Breast epithelium (tissue), 4 donors: ENCODE measurements at places on chromosomes 12 and 14.

DNA sequence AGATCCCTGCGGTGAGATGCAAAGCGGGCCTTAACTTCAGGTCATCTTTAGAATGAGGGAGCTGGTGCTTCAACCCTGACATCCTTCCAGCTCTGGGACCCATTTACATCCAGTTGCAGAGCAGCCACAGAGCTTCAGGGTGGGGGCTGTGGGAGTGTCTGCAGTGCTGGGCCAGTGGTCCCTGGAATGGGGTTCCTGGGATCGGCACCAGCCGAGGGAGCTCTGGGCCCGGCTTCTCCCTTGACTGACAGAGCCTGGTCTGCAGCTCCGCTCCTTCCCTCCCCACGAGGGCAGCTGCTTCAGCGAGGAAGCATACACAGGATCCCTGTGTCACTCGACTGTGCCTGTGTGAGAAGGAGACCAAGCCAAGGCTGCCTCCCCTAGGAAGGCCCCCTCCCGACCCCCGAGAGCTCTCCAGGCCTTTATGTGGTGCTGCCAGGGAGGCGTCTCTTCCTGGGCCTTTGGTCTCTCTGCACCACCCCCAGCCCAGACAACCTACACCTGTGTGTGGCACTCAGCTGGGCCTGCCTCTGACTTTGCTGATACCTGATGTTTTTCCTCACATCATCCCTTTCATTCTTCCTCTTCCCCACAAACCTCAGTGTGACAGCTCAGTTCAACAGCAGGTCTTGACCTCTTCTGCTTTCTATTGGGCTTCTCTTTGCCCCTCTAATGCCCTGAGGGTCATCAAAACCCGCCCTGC, 48.1 kb upstream of the RIN3 start:
- no peaks in the 10 kb centered on the region for H3K36me3 ChIP-seq
- no peaks in the 10 kb centered on the region for H3K4me1 ChIP-seq
- H3K27me3 ChIP-seq = no peaks in the 10 kb centered on the region
- DNase-seq = no peak
- H3K4me3 ChIP-seq = no peak overlapping the region

- no peak overlapping the region for H3K4me3 ChIP-seq
- no peaks in the 10 kb centered on the region for H3K27me3 ChIP-seq
- no peaks in the 10 kb centered on the region for H3K36me3 ChIP-seq
- H3K27ac ChIP-seq = no peak overlapping the region
- H3K4me1 ChIP-seq = no peaks in the 10 kb centered on the region
These were observed 14.4 kb upstream of the OR11G2 start for GRCh38 chr14:20176330-20176729.

DNA sequence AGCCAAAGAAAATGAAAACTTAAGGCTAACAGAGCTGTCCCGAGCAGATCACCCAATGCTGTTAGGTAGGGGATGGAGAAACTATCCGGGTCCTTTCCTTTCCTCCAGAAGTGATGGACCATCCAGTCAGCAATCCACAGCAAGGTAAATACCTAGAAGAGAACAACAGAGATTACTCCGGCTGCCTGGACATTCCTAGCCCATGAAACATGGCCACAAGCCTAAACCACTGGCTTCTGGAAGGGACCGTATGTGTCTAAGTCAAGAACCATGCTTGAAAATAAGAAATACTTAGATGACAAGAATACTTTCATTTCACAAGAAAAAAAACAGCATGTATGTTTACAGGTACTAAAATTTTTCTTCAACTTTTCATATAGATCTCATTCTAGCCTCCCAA, 152.9 kb downstream of the SLC41A2 start:
- no peaks in the 10 kb centered on the region for H3K36me3 ChIP-seq
- no peak for DNase-seq
- no peak overlapping the region for H3K4me3 ChIP-seq
- no peaks in the 10 kb centered on the region for H3K27me3 ChIP-seq

DNA sequence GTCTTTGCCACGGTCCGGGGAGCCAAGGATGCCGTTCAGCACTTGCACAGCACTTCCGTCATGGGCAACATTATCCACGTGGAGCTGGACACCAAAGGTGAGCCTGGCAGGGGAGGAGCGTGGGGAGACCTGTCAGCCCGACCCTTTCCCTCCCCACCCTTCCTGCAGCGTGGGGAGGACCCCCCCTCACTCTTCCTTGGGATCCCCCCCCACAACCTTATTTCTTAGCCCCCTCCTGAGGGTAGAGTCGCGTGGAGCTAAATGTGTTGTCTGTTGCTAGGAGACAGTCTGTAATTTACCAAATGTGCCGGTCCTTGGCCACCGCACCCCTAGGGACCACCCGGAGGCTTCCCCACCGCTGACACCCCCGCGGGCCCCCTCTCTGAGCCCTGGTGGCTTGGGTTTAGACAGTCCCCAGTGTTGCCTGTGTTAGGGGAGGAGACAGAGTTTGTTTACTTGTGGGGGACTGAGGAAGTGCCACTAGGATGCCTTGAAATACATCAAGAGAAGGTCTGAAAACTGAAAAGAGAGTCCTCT, 2.3 kb downstream of the SETD1B start:
- H3K4me3 ChIP-seq = peak overlapping the region; percentile 95
- no peaks in the 10 kb centered on the region for H3K36me3 ChIP-seq
- DNase-seq = no peak

DNA sequence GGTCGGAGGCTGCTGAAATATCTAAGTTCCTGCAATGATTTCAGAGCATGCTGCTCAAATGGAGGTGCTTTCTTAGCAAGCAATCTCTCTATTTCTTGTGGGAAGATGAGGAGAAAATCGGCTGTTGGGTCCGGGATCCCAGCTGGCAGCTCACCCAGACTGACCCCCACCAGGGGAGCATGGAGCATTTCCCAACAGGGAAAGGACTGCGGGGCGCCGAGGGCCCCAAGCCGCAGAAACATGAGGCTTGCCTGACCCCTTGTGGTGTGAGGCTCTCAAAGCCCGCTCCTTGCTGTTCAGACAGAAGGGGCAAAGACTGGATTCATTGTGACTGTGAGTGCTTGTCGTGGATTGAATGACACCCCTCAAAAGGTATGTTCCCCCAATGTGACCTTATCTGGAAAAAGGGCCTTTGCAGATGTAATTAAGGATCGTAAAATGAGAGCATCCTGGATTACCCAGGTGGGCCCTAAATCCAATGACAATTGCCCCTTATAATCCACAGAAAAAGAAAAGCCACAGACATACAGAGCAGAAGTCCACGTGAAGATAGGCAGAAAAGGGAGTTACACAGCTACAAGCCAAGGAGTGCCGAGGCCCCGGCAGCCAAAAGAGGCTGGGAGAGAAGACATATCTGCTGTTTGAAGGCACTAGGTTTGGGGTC, 116.3 kb upstream of the VASH1 start:
- H3K36me3 ChIP-seq = no peaks in the 10 kb centered on the region
- H3K4me3 ChIP-seq = no peak overlapping the region
- H3K4me1 ChIP-seq = no peaks in the 10 kb centered on the region
- H3K27ac ChIP-seq = no peak overlapping the region
- no peak for DNase-seq

- H3K4me1 ChIP-seq = no peaks in the 10 kb centered on the region
- H3K27me3 ChIP-seq = no peaks in the 10 kb centered on the region
- DNase-seq = no peak
- H3K27ac ChIP-seq = no peak overlapping the region
- H3K36me3 ChIP-seq = no peaks in the 10 kb centered on the region
These were observed 61.9 kb downstream of the TMEM30B start for GRCh38 chr14:61219256-61219655.
